SJCRH30 (cell line): ENCODE measurements at places on chromosomes 12 and 14. TPM values are rescaled to one million over a fixed set of nuclear protein-coding genes. Genes with fewer than 3 reads are reported as not detected.
A peak's percentile ranks its signal among the peaks of the same experiment; 100 is the strongest.

DNA sequence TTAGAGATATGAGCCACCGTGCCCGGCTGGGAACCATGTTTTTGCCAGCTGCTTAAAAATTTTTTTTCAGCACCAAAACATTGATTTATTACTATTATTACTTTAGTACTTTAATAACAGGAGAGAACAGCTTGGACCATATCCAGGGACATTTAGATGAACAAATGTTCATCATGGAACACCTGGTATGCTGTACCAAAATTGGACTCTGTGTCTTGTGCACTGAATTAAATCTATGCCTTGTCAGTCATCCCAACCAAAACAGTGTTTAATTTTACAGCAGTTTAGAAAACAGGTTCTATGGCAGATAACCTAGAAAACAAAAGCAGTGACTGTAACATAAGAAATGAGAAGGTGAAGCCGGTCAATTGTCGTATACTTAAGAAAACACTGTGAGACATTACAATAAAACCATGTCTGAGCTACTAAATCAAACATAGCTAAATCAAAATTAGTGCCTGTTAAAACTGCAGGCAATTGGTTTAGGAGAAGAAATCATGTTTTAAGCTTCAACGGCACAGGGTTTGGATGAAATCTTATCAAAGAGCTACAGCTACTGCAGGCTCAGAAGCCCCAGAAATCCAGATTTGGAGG lies 58.2 kb upstream of the PYGL start:
- no peak for DNase-seq

DNA sequence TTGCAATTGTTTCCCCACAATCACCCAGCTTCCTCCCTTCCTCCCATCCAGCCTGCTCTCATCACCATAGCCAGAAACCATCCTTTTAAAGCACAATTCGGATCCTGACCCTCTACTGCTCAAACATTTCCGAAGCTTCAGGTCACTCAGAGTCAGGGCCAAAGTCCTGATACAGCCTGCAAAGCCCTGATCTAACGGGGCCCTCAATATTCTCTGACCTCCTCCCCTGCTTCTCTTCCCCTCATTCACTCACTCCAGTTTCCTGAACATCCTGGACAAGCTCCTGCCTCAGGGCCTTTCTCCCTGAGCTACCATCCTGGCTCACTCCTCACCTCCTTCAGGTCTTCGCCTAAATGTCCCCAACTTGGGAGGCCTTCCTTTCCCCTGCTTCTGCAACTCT lies 46.1 kb downstream of the PITPNM2 start:
- no peak for DNase-seq

- no peak for DNase-seq
These were observed 163.0 kb upstream of the SSTR1 start for GRCh38 chr14:38044710-38045109.

GRCh38 chr14:96515731-96516130 lies 13.5 kb downstream of the PAPOLA start:
- no peak for DNase-seq

- DNase-seq: peak; percentile 76
These were observed 32.5 kb downstream of the WBP11 start for GRCh38 chr12:14770496-14771461.

The PRPH gene
- 1.7 and 3.9 TPM in 2 replicates for total RNA-seq

The CKB gene
- total RNA-seq: 66.4 and 84.4 TPM in 2 replicates

GRCh38 chr12:31584782-31585181 lies 6.2 kb downstream of the DENND5B start:
- DNase-seq: no peak

The DIO3 gene
- not detected in 2 replicates for total RNA-seq

GRCh38 chr12:70176290-70176689 lies 66.9 kb upstream of the CNOT2 start:
- DNase-seq: no peak

- DNase-seq: no peak
These were observed 9.3 kb upstream of the GMFB start for GRCh38 chr14:54498095-54498531.
